ENCODE measurements at places on chromosomes 5 and 9.

DNA sequence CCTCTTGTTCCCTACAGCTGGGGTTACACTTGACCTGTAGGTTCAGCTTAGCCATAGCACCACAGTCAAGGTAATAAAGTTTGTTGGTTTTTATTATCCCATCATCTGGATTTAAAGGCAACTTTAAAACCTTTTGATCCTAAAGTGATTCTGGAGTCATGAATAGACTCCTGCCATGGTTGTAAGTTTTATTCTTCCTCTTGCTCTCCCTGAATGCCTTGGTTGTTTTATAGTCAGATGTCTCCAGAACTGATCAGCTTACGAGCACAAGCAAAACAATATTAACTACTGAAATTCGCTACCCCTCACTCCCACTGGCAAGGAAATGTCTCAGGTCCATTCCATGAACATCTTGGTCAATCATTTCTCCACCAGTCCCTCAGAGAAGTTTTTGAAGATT lies 1328.6 kb downstream of the PTPRD start:
- no peak for DNase-seq

DNA sequence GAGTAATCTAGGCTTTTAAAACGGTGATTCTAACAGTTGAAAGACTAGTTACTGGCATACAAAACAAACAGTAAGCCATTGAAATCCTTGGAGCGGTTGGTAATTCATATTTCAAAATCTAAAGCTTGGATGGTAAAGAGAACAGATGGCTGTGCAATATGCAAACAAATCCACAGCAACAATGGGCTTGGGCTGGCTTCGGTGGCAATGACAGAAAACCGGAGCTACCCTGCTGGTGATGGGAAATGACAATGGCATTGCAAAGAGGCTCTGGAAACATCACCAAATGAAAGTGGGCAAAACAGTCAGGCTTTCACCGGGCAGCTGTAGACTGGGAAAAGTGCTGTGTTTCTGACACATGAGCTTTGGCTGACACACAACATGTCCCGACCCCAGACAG lies 42.2 kb downstream of the MED27 start:
- DNase-seq: no peak

DNA sequence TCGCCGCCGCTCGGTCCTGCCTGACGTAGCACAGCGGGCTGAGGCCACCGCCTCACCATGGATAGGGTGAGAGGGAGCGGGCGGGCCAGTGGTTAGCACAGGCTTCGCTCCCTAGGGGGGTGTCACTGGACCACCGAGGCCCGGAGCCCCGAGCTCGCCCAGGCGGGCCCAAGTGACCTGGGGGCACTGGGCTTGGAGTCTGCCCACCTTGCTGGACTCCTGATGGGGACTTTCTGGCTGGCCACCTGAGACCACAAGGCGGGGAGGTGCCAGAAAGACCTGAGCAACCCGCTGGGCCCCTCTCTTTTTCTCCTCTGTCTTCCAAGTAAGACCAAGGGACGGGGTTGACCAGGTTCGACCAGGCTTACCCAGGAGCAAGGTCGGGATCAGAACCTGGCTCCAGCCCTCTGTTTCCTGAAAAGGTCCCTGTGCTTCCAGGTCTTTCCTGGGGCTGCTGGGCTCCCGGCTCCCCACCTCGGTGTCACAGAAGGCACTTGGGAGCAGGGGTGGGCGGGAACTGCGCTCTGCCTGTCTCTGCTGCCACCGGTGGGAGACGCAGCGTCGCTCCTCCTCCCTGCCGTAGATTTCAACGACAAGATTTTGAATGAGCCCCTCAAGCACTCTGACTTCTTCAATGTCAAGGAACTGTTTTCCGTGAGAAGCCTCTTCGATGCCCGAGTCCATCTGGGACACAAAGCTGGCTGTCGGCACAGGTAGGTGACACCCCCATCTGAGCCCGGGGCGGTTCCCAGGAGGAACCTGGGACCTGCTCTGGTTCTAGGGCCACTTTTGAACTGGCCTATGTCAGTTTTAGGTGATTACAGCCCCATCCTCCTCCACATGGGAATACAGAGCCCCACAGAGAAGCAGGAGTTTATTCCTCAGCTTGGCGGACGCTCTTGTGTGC lies 1.0 kb downstream of the MRPS2 start:
- no peak for DNase-seq

DNA sequence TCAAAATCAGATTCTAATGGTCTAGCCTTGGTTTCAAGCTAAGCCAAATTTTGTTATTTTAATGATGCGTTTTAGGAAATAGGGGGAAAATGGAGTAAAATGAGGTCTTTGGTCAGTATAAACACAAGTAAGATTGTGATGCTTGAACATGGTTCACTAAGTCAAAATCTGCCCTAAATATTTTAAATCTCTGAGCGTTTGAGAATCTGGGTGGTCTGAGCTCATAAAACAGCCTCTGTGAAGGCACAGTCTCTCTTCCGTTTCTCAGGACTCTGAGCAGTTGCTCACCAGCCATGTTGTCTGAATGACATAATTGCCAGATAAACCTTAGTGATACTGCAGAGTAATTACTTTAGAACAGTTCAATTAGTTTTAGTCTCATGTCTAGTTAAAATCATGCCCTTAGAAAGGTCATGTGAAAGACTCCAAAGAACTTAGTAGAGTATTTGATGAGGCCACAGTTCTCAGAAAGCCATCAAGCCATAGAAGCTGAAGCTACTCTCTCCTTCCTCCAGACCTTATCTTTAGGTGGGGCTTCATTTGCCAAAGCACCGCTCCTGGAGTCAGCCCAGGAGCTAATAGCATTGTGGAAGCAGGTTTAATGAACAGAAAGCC lies 257.1 kb upstream of the MAP3K1 start:
- no peak for DNase-seq

DNA sequence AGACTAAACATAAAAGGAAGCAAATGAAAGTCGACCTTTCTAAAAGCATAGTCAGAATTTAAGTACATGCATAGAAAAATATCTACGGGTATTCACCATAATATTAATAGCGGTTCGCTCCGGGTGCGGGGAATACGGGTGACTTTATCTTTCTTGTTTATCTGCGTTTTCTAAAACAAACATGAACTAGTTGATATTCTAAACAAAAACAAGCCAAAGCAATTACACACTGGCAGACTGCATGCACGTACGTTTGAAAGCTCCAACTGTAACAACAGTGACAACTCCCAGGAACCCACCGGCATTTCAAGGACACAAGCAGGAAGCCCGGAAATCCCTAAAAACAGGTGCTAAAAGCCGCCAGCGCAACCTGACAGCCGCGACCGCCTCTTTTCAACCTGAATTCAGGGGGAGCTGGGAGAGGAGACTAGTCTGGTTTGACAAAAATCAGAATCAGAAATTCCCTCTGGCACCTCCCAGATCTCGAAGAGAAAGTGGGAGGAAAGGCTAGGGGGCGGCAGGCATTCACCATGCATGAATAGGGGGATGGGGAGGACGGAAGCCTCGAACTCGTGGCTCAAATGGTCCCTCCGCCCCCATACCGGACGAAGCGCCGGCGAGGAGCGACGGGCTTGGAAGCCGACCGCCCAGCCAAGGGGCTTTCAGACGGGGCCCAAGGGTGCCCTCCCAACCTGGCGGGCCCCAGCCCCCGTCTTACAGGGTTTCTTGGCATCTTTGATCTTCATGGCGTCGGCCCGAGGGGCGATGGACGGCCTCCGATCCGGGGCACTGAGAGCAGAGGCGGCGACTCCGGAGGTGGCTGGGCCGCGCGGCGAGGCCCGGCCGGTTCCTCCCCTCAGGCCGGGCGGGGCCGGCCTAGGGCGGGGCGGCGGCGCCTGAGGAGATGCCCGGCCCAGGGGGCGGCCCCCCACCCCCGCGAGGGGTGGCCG lies at the start of gene PANK3:
PANK3 (minus strand) TSS at position 831 of the 950 bp plus-strand sequence; CDS start at position 746, 85 bp downstream.
- peak; percentile 73 for DNase-seq

- DNase-seq: no peak
Measured at GRCh38 chr9:16672501-16672900, 198.0 kb downstream of the BNC2 start.

DNA sequence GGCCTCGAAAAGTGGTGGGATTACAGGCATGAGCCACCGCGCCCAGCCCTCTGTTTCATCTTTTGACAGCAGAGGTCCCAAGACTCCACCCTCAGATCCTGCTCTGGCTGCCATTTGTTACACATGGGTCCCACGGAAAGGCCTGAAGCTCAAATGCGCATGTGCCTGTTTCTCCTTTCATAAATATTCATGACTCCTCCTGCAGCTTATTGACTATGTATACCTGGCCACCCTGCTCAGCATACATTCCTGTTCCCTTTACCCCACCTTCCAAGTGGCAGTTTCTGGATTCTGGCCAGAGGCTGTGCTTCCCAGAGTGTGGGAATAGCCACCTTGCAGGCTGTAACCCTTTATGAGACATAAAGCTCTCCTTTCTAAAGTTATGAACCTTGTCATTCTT lies 46.5 kb downstream of the AUH start:
- DNase-seq: no peak

DNA sequence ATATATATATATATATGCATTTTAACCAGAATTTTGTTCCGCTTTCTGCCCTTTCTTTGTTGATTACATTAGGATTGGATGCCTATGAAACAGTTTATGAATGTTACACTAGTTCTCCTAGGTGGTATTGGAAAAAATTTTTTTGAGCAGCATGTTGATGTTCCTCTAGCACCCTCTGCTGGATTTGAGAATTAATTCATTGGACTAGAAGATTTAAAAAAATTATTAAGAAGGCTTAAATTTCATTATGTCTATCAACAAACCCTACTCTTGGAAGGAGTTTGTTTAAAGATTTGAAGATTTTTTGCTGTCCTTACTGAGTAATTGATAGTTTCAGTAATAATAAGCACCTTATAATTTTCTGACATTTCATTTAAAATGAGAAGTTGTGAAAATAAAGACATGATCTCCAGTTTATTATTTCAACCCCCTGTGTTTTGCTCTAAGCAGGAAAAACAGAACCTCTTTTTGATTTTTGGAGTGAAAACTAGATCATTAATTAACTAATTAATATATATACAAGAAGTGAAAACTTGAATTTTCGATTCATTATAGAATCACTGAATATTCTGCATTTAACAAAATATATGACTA lies 89.6 kb downstream of the CCDC171 start:
- DNase-seq: peak; percentile 35

DNA sequence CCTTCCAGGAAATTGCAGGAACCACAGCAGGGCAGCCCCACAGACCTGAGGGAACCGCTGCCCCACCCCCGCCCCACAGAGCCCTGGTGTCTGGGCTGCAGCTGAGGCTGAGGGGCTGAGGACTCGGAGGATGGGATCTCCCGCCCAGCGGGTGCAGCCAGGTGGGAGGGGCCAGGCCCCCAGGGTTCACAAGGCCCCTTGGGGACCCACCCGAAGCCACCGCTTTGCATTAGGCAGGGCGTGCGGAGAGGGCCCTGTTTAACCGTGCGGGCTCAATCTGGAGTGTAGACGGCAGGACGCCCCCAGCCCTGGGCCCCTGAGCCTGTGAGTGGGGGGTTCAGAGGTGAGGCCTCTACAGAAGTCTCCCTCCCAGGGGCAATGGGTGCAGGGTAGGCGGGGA lies 10.8 kb downstream of the NOTCH1 start:
- DNase-seq: no peak

GRCh38 chr9:77455312-77455927 lies 192.7 kb downstream of the GNA14 start:
- DNase-seq: peak; percentile 25

DNA sequence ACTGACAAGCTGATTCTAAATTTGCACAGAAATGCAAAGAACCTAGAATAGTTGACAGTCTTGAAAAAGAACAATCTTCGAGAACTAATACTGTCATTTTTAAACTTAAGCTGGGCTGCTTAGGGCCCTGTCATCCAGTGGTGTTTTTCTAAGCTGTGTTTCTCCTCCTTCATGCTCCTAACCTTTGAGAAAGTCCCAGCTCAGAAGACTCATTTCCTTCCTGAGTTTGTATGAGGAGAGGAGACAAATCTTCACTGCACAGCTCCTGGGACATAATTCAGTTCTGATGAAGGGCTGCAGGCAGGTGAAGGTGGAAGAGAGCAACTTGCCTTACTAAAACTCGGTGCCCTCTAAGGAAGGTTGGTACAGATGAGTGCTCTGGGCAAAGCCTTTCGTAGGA lies 109.5 kb upstream of the ANKRD55 start:
- DNase-seq: no peak

DNA sequence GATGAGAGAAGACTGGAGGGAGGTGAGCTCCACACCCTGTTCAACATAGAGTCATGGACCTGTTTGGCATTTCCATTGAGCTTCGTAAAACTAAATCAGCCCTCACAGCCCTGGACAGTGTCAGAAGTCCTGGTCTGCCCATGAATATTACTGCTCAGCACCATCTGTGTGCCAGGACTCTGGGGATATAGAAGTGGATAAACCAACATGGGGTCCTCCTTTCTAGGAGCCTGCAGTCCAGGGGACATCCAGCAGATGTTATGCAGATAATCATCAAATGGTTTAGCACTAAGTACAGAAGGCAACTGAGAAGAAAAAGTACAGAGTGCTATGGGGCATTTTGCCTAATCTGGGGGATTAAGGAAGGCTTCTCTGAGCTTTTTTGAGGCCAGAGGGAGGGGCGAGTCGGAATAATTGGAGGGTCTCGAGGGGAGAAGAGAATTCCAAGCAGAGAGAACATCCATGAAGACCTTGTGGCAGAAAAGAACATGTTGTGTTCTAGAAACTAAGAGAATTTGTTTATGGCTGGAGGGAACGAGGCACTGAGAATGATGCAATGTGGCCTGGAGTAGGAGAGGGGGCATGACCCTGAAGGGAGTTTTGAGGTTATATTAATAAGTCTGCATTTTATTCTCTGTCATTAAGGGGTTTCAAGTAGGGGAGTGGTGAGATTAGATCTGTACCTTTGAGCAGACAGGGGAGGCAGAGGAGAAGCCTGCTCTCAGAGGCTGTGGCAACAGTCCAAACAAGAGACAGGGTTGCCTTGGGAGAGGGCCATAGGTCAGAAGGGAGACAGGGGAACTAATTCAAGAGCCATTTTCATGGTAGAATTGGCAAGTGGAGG lies 63.5 kb upstream of the SLC2A8 start:
- DNase-seq: no peak

DNA sequence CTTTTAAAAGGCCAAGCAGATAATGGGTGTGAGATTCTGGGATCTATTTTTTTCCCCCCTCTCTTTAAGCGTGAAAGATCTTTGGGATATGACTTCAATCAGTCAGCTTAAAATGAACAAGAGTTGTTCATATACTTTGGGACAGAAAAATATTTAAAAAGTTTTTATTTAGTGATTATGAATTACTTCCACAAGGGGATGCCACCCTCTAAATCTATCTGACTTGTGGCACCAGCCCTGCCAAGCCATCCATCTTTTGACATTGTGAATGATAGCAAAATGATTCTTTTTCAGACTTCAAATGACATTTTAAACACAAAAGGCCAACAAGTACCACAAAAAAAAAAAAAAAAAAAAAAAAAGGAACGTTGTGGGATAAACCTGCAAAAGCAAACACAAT lies 111.0 kb upstream of the HMHB1 start:
- no peak for DNase-seq
